ENCODE measurements at places on chromosomes 3 and 15. TPM values are rescaled to one million over a fixed set of nuclear protein-coding genes. Genes with fewer than 3 reads are reported as not detected.

Gene GOLGA8O
- not detected for polyA plus RNA-seq

Gene RAD18
- 6.9 TPM for polyA plus RNA-seq

Gene TMEM43
- 10.9 TPM for polyA plus RNA-seq

Gene NAALADL2
- polyA plus RNA-seq = 5.1 TPM

Gene AKAP13
- polyA plus RNA-seq = 4.8 TPM

Gene CORO2B
- 184 TPM for polyA plus RNA-seq

Gene WNT5A
- polyA plus RNA-seq = 9.9 TPM

Gene GPR160
- 0.16 TPM for polyA plus RNA-seq

Gene C3orf70
- 4.6 TPM for polyA plus RNA-seq

Gene DNAH12
- polyA plus RNA-seq = 0.77 TPM

Gene C3orf85
- not detected for polyA plus RNA-seq

Gene CBLB
- polyA plus RNA-seq = 5.8 TPM

Gene TXNRD3
- 1.4 TPM for polyA plus RNA-seq

Gene DAPK2
- 0.46 TPM for polyA plus RNA-seq

Gene GHSR
- not detected for polyA plus RNA-seq

Gene LYZL4
- polyA plus RNA-seq = not detected

Gene ZPLD1
- polyA plus RNA-seq = not detected

Gene ZBBX
- polyA plus RNA-seq = 10.8 TPM

Gene GOLGA8J
- polyA plus RNA-seq = not detected

Gene MITF
- 1.4 TPM for polyA plus RNA-seq

Gene IGF1R
- 24.4 TPM for polyA plus RNA-seq

Gene HACD3
- polyA plus RNA-seq = 150 TPM

Gene PSMA4
- polyA plus RNA-seq = 831 TPM

Gene FES
- polyA plus RNA-seq = not detected

Gene ITIH3
- not detected for polyA plus RNA-seq

Gene EPHB3
- 0.05 TPM for polyA plus RNA-seq

Gene SATB1
- 7.1 TPM for polyA plus RNA-seq

Gene KLF15
- polyA plus RNA-seq = 0.94 TPM

Gene SLC27A2
- polyA plus RNA-seq = not detected

Gene WDR93
- polyA plus RNA-seq = 0.39 TPM

Gene ZCWPW2
- 4.8 TPM for polyA plus RNA-seq

Gene PDZRN3
- polyA plus RNA-seq = 7.7 TPM

Gene CCR3
- polyA plus RNA-seq = not detected

Gene ITGA11
- polyA plus RNA-seq = 0.42 TPM

Gene GADL1
- polyA plus RNA-seq = not detected

Gene PLA2G4E
- polyA plus RNA-seq = 0.07 TPM

Gene GPR87
- not detected for polyA plus RNA-seq

Gene SLC24A5
- polyA plus RNA-seq = 0.47 TPM

Gene TGM4
- not detected for polyA plus RNA-seq

Gene MUSTN1
- 7.6 TPM for polyA plus RNA-seq

Gene PRKCI
- 14.8 TPM for polyA plus RNA-seq

Gene PRSS50
- not detected for polyA plus RNA-seq

Gene GPR176
- 2.4 TPM for polyA plus RNA-seq

Gene ALPK3
- not detected for polyA plus RNA-seq

Gene UBA7
- 0.52 TPM for polyA plus RNA-seq

Gene SORD
- 3.5 TPM for polyA plus RNA-seq

Data from Purkinje cell (primary cell).